ENCODE measurements at places on chromosomes 2 and 18. TPM values are rescaled to one million over a fixed set of nuclear protein-coding genes. Genes with fewer than 3 reads are reported as not detected.

DNA sequence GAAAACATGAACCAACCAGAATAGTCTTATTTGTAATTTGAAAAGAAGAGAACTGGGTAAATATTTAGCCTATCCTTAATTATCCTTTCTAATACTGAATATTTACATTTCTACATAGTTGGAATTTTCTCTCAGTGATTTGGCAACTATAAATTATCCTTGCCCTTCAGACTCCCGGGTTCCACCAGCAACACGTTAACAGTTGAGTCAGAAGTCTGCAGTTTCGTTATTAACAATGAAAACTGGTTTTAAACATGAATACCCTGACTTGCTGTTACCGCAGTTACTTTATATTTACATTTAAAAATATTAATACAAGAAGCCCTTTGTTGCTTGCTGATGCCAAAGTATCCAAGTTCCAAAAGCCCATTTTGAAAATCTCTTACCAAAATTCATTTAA lies 673.0 kb downstream of the ARHGAP15 start:
- H3K27me3 ChIP-seq, result no peaks in the 10 kb centered on the region
- no peak for DNase-seq
- no peaks in the 10 kb centered on the region for H3K4me1 ChIP-seq
- H3K27ac ChIP-seq, result no peak overlapping the region
- H3K4me3 ChIP-seq, result no peak overlapping the region

DNA sequence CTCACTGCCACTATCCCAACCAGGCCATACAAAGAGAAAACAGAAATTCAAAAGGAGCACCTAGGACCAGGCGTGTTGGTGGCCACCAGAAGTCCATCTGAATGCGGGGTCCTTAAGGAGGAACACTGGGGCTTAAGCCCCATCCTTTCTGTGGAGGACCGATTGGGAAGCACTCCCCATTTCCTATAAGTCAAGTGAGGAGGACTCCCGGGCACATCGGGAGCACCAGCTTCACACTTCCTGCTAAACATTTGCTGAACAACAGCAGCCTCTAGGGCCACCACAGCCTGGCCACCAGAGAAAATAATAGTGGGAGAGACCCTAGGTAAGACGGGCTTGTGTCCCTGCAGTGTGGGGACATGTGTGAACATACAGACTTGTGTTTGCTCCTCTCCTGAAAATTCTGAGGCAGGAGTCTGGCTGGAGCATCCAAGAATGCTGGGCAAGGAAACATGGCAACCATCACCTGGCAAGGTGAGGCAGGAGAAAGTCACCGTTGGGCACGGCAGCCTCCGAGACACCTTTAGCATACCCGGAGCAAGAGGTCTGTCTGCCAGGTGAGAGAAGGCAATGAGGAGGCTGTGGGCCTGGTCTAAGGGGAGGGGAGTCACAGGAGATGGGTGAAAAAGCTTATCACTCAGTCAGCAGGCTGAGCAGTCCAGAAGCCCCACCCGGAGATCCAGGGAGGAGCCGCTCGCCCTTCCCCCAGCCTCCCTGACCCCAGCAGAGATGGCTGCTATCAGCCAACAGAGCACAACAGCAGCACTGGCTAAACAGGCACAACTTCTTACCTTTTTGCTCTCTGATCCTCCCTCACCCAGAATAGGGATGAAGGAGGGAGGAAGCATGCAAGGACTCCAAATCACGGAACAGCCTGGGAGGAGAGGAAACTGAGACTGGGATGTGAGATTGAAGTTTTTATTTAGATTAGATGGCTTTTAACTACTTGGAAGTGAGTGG lies 282.3 kb downstream of the EIPR1 start:
- H3K4me1 ChIP-seq, result no peaks in the 10 kb centered on the region
- H3K4me3 ChIP-seq, result no peak overlapping the region
- DNase-seq, result peak; percentile 6
- H3K36me3 ChIP-seq, result no peaks in the 10 kb centered on the region

DNA sequence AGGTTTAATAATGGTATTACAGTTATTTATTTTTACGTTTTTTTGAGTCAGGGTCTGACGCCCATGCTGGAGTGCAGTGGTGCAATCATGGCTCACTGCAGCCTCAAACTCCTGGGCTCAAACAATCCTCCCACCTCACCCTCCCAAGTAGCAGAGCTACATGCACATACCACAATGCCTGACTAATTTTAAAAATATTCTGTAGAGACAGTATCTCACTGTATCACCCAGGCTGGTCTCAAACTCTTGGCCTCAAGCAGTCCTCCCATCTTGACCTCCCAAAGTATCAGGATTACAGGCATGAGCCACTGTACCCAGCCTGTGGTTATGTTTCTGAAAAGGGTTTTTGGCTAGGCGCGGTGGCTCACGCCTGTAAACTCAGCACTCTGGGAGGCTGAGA lies 120.8 kb downstream of the ESCO1 start:
- H3K27me3 ChIP-seq, result no peaks in the 10 kb centered on the region
- no peaks in the 10 kb centered on the region for H3K36me3 ChIP-seq
- H3K4me1 ChIP-seq, result no peaks in the 10 kb centered on the region
- no peak overlapping the region for H3K27ac ChIP-seq

- no peak overlapping the region for H3K4me3 ChIP-seq
- H3K4me1 ChIP-seq, result no peaks in the 10 kb centered on the region
- no peak for DNase-seq
- H3K36me3 ChIP-seq, result no peaks in the 10 kb centered on the region
Observed at GRCh38 chr2:64234785-64235184, 90.6 kb upstream of the PELI1 start.

DNA sequence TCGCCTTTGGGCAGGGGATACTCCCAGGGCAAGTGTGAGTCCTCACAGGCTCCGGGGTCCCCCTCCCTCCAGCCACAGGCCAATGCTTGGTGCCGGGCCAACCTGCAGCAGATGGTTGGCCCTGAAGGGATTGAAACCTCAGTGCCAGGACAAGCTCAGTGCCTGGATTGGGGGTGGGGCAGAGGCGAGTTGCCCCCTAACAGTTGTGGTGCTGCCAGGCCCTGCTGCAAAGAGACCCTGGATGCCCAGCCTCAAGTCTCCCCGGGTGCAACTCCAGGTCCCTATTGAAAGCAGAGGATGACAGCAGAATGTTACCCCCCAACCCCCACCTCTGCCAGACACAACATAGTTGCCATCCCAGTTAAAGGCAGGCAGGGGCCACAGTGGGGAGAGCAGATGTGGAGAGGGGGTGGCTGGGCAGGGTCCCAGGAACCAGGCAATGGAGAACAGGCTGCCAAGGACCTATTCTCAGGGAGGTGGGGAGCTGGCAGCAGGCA lies 9.5 kb upstream of the RNF103 start:
- peaks cover 11% of the 10 kb centered on the region for H3K4me1 ChIP-seq
- no peak for DNase-seq
- no peak overlapping the region for H3K27ac ChIP-seq
- no peak overlapping the region for H3K4me3 ChIP-seq
- no peaks in the 10 kb centered on the region for H3K27me3 ChIP-seq

GRCh38 chr2:113124181-113124961 lies 3.0 kb upstream of the IL1RN start:
- H3K27me3 ChIP-seq, result no peaks in the 10 kb centered on the region
- H3K36me3 ChIP-seq, result no peaks in the 10 kb centered on the region
- H3K27ac ChIP-seq, result no peak overlapping the region
- no peaks in the 10 kb centered on the region for H3K4me1 ChIP-seq
- no peak for DNase-seq

DNA sequence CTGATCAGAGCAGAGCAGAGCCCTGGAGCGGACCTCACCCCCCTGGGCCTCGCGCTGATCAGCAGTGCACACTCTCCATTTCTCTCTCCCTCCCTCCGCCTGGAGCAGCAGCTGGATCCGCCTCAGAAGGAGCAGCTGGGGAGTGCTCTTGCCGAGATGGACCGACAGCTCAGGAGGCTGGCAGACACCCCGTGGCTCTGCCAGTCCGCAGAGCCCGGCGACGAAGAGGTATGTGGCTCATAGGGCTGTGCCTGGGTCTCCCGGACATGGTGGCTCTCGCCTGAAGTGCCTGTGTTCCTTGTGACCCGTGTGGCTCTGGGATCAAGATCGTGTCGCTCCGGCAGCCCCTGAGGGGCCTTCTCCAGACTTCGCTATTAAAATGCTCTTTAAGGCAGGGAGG lies 102.5 kb downstream of the USP40 start:
- no peak overlapping the region for H3K4me3 ChIP-seq
- no peak overlapping the region for H3K27ac ChIP-seq
- H3K36me3 ChIP-seq, result no peaks in the 10 kb centered on the region
- no peaks in the 10 kb centered on the region for H3K27me3 ChIP-seq
- H3K4me1 ChIP-seq, result no peaks in the 10 kb centered on the region

The ANKRD30BL gene
- polyA plus RNA-seq, result 42.3 TPM
